ENCODE measurements at places on chromosomes 13 and 19. TPM values are rescaled to one million over a fixed set of nuclear protein-coding genes. Genes with fewer than 3 reads are reported as not detected.

DNA sequence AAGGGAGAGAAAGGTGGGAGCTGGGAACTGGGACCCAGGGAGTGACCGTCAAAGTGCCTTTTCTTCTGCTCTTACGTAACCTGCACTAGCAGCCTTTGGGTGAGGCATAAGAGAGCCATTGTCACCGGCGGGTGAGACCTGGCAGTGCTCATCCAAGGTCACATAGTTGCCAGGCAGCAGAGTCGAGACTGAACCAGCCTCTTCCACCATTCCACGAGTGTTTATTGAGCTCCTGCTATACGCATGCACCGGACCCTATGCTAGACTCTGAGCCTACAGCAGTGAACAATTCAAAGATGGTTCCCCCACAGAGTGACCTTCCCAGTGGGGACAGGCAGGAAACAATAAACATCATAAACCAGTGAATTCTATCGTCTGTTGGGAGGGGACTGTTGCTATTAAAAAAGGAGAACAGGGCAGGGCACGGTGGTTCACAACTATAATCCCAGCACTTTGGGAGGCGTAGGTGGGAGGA is 18.6 kb upstream of the STRN4 start:
- no peak for DNase-seq

DNA sequence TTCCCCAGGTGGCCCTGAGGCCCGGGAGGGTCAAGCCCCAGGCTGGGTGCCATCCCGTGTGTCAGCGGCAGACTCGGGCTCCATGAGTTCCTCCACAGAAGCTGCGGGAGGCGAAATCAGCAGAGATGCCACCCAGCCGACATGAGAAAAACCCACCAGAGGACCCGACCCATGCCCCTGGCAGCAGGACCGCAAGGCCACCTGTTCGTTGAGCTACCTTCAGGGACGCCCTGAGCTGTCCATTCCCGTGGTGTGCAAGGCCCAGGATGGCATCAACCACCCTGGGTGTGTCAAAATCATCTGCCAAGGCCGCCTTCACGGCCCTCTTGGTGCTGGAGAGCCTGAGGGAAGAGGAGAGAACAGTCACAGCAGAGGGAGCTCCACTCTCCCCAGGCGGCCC is 30.4 kb downstream of the NAXD start:
- DNase-seq = no peak

DNA sequence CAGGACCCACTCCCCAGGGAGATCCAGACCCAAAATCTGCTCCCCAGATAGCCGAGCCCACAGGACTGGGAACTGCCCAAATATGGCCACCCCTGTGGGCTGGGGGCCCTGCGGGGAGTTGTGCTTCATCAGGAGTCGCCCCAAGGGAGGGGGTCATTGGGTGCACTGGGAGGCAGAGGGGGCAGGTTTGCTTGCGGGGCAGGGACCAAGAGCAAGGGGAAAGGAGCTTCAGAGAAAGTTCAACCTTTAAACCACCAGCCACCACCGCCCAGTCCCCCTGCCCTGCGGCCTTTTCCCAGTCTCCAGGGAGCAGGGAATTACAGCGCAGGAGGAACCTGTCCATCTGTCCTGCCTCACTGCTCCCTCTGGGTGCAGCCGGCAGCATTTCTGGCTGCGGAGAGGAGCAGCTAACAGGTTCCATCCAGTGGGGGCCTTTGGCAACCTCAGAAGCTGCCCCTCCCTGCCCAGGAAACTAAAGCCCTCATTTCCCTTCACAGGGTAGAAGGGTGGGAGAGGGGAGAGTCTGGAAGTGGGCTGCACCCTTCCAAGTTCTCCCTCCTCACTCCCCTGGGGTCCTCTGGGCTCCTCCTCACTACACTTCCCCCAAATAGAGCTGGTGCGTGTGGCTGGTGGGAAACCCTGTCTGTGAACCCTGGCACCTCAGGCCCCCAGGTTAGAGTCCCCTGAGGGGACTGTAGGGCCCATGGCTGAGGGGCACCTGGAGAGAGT is 13.8 kb upstream of the ASF1B start:
- peak; percentile 36 for DNase-seq

DNA sequence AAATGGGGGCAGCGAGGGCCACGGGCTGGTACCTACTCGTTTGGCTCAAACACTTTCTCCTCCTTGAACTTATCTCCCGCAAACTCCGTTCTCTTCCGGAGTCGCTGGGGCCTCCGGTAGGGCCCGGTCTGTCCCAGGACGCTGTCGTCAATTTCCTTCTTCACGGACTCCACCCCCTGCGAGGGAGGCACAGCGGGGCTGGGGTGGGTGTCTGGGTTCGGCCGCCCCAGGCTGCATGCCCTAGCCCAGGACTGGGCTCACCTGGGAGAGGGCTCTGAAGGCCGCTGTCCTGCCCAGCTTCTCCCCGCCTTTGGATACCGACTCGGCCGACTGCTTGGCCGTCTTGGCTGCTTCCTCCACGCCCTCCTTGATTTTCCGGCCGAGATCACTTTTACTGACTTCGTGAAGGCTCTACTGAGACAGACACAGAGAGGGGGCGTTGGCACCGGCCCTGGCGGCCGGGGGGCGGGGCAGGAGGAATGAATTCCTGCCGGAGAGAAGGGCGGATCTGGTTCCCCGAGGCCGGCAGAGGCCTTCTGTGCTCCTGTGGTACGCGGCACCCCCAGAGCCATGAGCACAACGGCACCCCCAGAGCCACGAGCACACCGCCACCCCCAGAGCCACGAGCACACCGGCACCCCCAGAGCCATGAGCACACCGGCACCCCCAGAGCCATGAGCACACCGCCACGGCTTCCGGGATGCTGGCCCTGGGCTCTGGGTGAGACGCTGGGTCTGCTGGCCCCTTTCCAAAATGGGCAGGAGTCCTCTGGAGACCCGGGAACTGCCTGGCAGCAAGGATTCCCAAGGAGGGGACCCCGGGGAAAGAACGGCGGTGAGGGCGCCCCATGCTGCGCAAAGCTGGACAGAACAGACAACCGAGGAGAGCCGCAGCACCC is 8.1 kb upstream of the CTXN1 start:
- no peak for DNase-seq

The NXNL1 gene
- polyA plus RNA-seq = not detected

- no peak for DNase-seq
Observed at GRCh38 chr13:73671011-73671410, 463.2 kb downstream of the KLF12 start.

DNA sequence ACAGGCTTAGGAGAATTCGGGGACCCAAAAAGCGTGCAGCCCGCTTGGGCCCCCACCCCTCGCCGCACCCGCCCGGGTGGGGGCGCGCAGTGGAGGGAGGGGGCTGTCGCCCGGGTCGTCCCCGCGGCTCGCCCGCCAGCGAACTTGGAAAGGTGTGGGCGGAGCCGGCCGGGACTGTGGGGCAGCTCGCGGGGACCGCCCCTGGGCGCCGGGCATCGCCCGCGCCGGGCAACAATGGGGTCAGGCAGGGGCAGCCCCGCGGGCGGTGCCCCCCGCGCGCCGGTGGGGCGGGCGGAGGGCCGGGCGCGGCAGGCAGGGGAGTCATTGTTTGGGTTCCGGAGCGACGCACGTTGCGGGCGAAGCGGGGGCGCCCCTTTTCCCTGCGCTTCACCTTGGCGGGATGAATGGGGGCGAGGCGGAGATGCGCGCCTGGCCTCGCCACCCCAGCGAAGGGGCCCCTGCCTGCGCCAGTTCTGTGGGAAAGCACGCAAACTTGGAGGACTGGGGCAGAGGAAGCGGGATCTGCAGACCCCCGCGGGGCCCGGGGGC is 647 bp upstream of the KLF12 start:
- peak; percentile 46 for DNase-seq

Data from CD4-positive, CD25-positive, alpha-beta regulatory T cell (primary cell).